Stimulated activated CD4-positive, alpha-beta T cell treated with anti-CD3 and anti-CD28 coated beads, Interleukin-2, amount 100 ng/mL, for 24 hours (primary cell): ENCODE measurements at places on chromosomes 3 and 15.

DNA sequence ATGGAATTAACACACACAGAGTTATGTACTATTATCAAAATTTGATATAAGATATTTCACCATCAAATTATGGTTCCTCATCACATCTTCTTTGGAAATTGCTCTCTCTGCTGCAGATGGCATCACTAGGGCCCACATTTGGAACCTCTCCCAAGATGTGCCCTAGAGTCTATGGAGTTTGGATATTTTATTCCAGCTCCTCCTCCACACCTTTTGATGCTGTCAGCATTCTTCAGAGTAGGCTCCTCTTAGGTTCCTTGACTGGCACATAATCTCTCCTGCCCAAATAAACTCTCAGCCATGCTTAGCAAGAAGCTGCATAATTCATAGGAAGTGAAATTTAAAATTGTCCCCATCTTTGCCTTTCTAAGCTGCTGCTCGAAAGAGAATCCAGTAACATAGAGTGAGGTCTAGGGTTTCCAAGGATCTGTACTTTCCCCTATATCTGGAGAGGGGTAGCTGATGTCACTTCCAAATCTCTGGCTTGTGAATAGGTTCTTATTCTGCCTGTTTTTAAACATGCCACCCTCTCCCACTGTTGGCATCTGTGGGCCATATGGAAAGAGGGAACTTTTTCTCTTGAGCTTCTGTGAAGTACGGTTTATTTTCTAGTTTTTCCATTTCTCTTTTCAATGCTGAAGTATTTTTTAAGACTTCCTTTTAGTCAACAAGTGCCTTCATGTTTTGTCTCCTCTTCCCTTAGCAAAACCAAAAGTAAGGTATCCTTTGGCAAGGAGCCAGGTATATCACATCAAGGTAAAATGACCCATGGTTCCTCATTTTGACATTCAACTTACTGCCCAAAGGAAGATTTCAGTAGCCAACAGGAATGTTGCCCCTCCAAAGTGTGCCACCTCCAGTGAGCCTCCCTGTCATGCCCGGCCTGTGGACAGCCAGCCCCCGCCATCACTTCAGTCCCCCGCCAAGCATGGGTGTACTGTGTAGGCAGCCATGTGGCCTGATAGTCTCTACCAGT lies 75.3 kb upstream of the C2CD4B start:
- no peak for DNase-seq

- DNase-seq, result no peak
These were observed 33.3 kb downstream of the MGLL start for GRCh38 chr3:127789051-127789450.

- no peak for DNase-seq
These were observed 107.3 kb downstream of the MINAR1 start for GRCh38 chr15:79539401-79539800.

- DNase-seq, result no peak
These were observed 69.3 kb downstream of the RAB11A start for GRCh38 chr15:65938604-65939003.
